GM12865 (cell line): ENCODE measurements at places on chromosomes 5 and 9.

DNA sequence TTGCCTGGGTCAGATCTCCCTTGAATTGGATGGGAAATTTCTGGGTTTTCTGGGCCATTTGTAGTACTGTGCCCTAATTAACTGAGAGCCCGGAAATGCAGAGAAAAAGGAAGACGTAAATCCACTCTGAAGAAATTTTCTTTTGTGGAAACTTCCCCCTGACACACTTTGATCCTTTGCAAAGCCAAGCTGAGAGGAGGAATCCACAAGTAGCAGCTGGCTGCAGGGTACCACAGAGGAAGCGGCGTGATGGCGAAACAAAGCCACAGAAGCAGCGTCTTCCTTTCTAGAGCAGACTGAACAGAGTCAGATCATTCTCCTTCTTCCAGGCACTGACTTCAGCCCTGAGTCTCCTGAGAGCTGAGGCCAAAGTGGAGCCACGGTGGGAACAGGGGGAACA, 47.1 kb upstream of the ZNF354A start:
- no peak for DNase-seq

DNA sequence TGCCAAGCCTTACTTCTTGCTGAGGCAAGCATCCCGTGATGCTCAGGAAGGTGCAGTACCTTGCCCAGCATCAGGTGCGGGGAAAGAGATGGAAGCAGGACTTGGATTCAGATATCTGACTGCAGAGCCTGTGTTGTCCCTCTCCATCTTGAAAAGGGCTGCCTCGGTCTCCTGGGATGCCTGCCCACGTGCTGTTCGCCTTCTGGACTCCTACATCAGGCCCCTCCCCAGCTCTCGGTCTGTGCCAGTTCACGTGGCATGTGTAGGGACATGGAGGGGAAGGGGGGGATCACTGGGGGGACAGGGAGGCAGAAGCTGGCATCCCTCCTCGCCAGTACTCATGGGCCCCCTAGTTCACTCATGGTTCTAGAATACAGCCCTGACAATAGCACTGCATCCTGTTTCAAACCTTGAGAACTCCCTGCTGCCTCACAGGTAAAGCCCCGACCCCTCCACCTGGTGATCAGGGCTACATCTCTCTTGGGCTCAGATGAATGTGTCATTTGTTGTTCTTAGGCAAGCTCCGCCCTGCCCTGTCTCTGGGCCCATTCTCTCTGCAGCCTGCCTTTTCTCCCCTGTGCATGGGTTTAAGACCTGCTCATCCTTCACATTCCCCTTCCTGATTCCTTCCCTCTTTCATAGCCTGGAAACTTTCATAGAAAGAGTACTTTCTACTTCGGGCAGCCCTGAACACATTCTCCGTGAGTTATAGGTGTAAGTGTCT, 38.9 kb upstream of the SLC25A51 start:
- no peak for DNase-seq

DNA sequence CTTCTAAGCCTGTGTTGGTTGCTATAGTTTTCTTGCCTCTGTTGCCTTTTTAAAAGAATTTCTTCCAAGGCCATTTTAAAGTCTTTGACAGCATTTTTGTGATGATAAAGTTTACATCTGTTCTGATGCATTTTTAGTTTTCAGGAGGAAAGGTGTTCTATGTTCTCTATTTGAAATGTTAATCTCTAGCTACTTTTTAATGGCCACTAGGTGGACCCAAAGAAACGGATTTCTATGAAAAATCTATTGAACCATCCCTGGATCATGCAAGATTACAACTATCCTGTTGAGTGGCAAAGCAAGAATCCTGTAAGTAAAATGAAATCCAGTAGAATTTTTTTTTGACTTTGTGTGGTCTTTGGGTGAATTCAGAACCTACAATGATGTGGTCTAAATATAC, 60.2 kb downstream of the MELK start:
- peak; percentile 34 for DNase-seq

DNA sequence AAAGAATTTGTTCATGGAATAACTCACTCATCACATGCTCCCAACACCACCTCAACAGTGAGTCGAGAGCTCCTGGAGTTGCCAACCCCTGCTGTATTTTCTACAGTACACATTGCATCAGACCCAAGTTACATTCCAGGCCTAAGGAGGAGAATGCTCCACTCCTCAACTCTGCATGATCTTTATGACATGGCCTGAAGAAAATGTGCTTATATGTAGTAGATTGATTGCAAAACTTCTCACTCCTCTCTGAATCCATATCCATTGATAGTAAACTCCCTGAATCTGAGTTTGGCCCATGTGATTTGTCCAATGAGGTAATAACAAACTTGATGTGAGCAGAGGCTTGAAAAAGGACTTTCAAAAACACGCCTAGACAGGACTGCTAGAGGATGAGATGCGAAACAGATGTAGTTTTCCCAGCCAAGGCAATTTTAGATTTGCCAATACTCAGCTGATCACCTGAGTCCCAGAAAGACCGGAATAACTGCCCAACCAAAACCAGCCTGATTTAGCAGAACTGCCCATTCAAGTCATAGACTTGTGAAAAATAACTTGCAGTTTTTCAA, 29.0 kb upstream of the PAPPA start:
- DNase-seq, result no peak

- DNase-seq, result no peak
These were observed 891 bp downstream of the IRX4 start for GRCh38 chr5:1881731-1882336.

DNA sequence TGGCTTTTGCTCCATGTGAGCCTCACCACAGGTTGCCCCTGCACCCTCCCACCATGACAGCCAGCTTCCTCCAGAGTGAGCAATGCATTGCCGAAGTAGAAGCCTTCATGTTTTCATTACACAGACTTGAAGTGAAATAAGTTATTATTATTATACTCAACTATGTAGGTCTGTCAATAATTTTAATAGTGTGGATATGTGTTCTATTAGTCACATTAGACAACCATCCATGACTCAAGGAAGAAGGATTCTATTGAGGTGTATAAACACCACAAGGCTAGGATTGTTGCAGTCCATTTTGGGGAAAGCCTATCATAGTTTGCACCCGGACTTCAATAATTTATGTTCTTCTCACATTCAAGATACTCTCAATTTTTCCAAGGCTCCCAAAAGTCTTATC, 369.5 kb downstream of the TAF11L14 start:
- no peak for DNase-seq

DNA sequence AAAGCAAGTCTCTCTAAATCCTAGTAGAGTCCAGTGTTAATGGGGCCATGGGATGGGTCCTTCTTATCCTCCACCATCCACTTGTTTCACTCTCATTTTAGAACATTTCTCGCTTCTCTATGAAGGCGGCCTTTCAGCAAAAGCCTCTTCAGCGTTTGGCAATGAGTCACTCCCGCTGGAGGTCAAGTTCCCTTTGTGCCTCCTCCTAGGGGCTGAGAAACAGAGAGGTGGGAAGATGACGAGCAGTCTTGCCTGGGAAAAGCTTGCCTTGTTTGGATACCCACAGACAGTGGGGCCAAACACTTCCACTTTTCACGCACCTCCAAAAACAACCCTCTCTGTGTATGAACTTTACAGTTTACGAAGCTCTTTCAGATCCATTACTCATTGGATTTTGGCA, 168.8 kb downstream of the GABBR2 start:
- DNase-seq, result no peak

GRCh38 chr5:44987026-44987425, 178.3 kb downstream of the MRPS30 start:
- DNase-seq, result no peak

- DNase-seq, result peak; percentile 21
These were observed 120.1 kb upstream of the LPAR1 start for GRCh38 chr9:111158363-111158762.

- peak; percentile 35 for DNase-seq
These were observed 671.1 kb downstream of the TAF11L14 start for GRCh38 chr5:18305288-18305924.

DNA sequence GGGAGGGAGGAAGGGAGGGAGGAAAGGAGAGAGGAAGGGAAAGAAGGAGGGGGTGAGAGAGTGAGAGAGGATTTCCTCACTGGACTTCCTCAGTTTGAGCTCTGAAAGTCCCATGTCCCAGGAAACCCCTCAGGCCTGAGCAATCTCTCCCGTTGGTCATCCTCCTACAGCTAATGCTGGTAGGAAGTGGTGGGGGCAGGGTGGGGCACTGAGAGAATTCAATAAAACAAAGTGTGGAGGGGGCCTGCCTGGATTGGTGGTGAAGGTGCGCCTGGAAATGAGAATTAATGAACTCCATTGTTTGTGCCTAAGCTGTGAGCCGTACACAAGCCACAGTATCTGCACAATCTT, 195.0 kb downstream of the RGS3 start:
- no peak for DNase-seq

DNA sequence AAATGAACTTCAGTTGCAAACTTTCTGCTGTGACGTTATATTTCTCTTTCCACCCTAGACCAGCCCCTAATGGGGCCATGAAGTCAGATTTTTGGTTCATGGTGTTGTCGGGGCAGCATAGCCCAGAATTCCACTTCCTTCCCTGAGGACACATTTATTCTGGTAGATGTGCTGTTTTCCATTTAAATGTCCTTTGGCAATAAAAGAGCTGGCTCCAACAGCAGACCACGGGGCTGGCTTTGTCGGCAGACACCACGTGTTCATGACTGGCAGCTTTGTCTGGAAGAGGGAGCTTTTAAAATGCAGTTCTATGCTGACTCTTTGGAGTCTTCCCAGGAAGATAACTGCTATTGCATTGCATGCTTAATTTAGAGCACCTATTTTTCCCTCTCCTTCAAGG, 17.6 kb upstream of the LCP2 start:
- DNase-seq, result no peak

GRCh38 chr5:160269017-160269416, 39.7 kb downstream of the FABP6 start:
- DNase-seq, result no peak

DNA sequence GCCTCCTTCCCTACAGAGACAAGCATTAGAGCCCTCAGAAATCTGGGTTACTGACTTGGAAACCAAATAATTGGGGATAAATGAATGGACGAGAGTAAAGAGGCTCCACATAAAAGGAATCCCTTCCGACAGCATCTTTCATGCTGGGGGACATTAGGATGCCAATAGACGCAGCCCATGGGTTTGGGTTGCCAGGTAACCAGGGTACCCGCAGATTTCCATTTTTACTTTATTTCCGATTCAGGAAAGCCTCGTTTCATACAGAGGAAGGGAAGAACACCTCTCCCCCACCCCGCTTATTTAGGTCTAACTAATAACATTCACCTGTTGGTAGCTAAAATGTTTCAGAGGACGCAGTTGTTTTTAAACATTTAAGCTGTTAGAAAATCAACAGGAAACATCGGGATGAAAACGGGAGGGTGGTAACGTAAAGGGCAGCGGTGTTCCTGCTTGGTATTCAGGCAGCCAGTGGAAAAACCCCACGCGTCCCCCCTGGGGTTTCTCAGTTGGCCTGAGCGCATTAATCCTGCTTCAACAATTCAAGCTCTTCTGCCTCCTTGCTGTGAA, 179.5 kb downstream of the YTHDC2 start:
- DNase-seq, result no peak

- no peak for DNase-seq
These were observed 36.2 kb upstream of the ZNF366 start for GRCh38 chr5:72543365-72543764.
